EH (cell line): ENCODE measurements at places on chromosomes 3 and 15.

- DNase-seq = no peak
Observed at GRCh38 chr15:62250186-62250585, 85.1 kb upstream of the C2CD4B start.

DNA sequence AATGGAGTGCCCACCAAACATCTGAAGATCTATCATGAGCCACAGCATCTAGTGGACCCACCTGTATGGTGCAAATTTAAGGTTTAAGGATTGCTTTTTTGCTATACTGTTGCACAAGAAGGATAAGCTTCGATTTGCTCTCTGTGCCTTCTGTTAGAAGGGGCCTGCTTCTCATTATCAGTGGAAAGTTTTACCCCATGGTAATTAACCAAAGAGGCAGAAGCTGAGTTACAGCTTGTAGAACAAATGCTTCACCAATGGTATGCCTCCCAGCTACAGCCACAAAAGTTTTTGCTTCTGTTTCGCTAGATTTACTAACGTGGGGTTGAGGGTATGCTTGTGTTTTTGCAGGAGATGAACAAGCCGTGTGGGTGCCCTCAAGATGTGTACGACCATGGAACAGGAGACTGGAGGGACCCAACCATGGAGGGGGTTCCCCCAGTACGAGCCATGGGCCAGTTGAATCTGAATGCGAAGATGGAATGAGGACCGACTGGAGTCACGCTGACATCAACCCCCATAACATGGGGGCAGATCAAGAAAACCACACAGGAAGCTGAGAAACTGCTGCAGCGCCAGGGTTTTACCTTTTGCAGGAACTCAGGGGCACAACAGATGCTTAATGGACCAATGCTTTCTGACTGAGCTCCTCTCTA lies 43.5 kb downstream of the ACAD9 start:
- DNase-seq = no peak

DNA sequence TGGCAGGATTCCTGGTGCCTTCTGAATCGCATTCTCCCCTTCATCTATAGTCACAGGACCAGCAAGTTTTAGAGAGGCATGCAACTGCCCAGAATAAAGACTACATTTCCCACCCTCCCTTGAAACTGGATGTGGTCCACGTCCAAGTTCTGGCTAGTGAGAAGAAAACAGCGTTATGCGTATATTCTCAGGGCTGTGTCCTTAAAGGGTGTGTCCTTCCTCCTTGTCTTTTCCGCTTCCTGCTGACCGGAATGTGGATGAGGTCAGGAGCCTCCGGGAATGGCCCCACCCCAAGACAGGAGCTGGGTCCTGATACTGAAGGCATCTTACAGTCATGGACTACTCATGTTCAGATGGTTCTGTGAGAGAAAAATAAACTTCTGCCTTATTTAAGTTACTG lies 20.2 kb downstream of the CHST2 start:
- DNase-seq = peak; percentile 61

- DNase-seq = no peak
Observed at GRCh38 chr15:63887630-63888029, 53.9 kb upstream of the HERC1 start.

DNA sequence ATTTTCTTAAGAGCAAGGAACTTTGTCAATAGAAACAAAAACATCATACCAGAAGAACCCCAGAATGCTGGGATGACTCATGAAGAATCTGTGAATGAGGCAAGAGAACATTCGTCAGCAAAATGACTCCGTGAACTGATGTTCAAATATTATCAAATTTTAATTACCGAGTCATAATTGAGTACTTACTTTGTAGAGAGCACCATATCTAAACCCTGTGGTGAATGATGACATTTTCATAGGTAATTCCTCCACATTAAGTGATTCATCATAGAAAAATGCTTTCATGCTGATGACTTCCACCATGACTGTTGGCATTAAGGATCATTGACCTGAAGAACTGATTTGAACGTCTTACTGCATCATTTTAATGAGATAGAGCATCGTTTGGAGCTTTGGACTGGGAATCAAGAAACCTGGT lies 56.3 kb downstream of the PPARG start:
- DNase-seq = peak; percentile 27

DNA sequence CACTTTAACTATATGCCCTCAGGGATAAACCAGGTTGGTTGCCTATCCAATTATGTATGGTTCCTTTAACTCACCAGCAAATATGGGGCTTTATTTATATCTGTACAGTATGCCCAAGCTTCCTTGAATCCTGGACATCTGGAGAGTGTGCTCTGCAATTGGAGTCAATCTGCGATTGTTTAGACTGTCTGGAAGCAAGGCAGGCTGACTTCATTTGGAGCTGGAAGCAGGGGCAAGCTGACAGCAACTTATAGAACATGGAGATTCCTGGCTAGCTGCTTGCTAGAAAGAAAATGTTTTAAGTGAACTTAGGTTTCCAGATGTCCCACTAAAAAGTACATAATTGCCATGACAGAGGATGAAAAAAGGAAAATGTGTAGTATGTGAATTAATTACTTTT lies 63.7 kb upstream of the TPRG1 start:
- DNase-seq = peak; percentile 8

DNA sequence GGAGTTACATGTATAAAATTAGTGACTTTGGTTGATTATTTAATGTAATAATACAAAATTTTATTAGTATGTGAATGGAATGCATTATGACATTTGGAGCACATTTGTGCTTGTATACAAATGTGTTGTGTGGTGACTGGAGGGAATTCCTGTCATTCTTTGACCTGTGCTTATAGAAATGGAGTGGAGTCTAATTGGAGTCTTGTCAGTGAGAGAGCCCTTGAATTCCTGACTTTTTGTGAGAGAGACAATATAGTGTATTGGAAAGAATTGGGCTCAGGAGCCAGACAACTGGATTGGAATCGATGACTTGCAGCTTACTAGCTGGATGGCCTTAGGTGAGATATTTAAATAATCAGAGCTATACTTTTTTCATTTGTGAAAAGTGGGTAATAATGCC lies 9.4 kb downstream of the TCF12 start:
- DNase-seq = peak; percentile 43

- DNase-seq = peak; percentile 79
Observed at GRCh38 chr3:141659821-141660613, 78.1 kb upstream of the RNF7 start.

- peak; percentile 99 for DNase-seq
Observed at GRCh38 chr15:90552162-90552928, 22.6 kb downstream of the CRTC3 start.

DNA sequence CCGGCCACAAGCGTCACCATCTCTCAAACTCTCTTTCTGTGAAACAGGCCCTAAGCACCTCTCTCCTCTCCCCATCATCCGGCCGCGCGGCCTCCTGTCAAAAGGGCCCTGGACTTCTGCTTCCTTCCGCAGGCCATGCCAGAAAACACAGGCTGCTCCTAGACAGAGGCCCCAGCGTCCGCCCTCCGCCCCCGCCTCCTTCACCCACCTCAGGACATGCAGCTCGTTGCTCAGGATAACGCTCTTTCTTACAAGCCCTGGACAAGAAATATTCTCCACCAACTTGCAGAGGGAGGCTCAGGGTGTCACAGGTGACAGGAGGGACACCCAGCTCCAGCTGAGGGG lies 212.0 kb downstream of the XXYLT1 start:
- DNase-seq = no peak

GRCh38 chr15:65869126-65869953 lies at the start of gene RAB11A:
TSS of gene RAB11A (plus strand) at chr15:65869491. CDS start at chr15:65869586, 95 bp downstream.
- peak; percentile 97 for DNase-seq

DNA sequence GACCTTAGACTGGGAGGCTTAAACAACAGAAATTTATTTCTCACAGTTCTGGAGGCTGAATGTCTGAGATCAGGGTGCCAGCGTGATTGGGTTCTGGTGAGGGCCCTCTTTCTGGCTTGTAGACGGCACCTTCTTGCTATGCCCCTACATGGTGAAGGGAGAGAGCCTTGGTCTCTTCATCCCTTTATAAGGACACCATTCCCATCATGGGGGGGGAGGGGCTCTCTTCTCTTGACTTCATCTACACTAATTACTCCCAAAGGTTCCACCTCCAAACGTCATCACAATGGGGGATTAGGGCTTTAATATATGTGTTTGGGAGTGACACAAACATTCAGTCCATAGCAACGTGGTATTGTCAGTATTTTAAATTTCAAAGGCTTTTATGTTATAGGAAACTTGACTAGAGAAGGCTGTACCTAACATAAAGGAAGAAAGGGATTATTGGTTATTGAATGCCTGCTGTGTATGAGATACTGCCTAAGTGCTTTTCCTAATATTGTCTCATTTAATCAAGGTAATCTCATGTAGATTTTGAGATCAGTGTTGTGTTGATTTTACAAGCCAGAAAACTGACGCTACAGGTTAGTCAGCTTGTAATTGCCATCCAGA lies 20.9 kb downstream of the SYN2 start:
- DNase-seq = no peak

- DNase-seq = peak; percentile 87
Observed at GRCh38 chr15:48373821-48374451, 42.7 kb downstream of the DUT start.

DNA sequence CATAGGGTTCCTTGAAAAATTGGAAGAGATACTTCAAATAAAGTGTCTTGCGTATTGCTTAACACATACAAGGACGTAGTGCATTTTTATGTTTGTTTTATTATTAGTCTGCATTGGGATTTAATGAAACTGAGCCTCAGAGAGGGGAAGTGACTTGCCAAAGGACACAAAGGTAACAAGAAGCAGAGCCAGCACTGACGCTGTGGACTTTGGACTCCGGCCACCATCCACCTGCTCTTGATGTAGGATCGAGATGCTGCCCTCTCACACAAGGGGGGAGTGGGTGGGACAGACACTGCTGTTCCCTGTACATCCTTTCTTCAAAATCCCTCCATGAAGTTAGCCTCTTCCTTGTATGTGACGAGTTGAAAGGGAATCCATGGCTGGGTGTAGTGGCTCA lies 435.4 kb upstream of the RGMA start:
- DNase-seq = no peak

DNA sequence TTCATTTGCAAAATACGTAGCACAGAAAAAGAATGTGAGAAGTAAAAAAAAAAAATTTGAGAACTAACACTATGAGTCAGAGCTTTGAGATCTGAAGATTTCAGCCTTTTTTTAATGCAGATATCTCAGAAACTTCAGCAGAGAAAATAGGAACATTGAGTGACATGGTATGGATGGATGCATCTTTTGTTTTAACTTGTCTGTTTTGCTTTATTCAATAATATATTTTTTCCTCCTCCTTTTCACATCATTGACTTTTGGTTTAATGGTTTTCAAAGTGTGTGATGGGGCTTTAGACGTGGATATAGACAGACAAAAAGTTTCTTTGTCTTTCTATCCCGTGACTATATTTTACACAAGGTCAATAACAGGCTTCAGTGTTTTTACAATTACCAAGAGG lies 426.7 kb upstream of the FRG2C start:
- DNase-seq = peak; percentile 4

GRCh38 chr15:69780374-69780773 lies 317.3 kb downstream of the TLE3 start:
- peak; percentile 15 for DNase-seq

GRCh38 chr15:69987492-69988489 lies 109.9 kb downstream of the TLE3 start:
- DNase-seq = peak; percentile 13

DNA sequence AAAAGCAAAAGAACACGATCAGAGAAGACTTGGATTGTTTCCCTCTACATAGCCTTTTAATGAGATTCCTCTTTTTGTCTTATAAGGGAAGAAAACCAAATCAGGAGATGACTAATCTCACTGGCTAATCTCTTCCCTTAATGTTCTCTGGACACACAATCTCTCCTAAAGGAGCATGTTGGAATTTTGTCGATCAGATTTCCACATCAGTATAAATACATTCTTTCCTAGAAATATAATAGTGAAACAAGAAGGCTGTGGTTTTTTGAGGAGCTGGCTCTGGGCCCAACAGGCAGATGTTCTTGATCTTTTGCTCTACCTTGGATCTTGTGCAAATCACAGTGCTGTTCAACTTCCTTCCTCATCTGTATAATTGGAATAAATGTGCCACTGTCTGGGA lies 94.0 kb downstream of the GTPBP8 start:
- peak; percentile 93 for DNase-seq

DNA sequence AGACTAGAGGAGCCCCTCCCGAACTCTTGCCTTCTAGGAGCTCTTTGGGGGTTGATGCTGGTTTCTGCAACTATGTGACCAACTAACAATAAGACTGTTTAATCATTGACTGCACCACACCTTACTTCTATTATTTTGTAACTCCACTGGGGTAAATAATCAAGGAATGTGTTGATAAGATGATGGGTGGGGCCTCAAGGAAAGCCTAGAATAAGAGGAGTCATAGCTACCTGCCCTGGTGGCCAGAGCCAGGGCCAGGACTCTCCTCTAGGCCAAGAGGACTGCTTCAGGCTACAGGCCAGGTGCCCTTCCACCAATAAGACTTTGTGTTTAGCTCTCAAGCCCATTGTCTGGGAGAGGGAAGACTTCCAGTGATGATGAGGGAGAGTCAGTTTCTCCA lies 41.2 kb upstream of the PIAS1 start:
- no peak for DNase-seq

- no peak for DNase-seq
Observed at GRCh38 chr3:157428853-157429252, 7.8 kb upstream of the PTX3 start.

DNA sequence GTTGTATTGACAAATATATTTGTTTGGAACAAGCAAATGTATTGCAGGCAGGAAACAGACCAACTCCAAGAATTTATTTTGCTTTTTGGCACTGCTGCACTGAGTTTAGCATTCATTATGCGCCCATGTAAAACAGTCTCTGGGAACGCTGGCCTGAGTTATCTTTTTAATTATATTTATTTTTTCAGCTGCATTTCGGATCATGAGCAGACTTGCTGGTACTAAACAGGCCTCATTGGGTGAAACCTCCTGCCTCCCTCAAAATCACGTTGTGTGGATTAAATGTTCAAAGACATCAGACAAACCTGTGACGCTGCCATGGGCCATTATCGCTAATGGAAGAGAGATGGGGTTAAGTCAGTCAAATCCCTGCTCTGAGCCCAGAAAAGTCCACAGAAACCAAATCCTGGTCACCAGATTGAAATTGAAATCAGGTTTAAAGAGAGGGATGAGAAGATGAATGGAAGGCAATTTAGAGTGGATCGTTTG lies 511.1 kb upstream of the PROK2 start:
- DNase-seq = no peak

DNA sequence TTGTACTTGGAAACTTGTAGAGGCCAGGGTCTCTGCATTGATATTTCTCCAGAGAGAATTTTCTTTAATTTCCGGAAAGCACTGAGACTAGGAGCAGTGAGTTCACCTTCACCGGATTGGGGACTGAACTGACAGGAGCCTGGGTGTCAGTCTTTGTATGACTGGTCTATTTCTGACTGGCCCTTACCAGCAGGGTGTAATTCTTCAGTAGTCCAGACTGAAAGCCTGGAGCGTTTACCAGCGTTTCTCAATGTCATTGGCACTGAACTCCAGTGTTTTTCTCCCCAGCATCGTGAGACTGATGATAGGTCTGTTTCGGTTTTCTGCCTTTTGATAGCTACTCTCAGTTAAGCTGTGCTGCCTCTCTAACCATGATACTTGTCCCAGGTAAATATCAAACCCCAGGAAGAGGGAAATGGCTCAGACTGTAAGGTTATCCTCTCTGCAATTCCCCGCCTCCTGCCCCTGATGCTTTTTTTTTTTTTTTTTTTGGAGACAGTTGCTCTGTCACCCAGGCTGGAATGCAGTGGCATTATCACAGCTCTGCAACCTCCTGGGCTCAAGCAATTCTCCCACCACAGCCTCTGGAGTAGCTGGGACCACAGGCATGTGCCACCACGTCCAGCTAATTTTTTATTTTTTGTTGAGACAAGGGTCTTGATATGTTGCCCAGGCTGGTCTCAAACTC lies 103.6 kb downstream of the CACNA2D3 start:
- no peak for DNase-seq

GRCh38 chr15:52546031-52546751 lies 17.5 kb upstream of the MYO5A start:
- no peak for DNase-seq

- no peak for DNase-seq
Observed at GRCh38 chr15:34264076-34264475, 39.3 kb downstream of the EMC4 start.
